GM23338 (cell line): ENCODE measurements at places on chromosomes 12 and 14.

DNA sequence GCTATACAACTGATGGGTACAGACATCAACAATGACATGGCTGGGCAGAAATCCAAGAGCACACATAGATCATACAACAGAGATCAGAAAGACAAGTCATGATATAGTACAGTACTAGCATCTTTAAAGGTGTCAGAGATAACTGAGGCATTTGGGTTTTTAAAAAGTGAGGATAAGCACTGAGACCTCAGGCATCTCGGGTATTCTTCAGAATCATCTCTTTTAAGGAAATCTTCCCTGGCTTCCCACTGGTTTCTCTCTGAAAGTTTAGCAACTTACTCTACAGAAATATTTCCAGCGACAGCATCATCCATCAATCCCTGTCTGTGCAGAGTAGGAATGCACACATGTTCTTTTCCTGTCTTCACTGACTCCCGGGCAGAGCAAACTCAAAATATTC lies 93.2 kb upstream of the PARP11 start:
- DNase-seq: no peak

DNA sequence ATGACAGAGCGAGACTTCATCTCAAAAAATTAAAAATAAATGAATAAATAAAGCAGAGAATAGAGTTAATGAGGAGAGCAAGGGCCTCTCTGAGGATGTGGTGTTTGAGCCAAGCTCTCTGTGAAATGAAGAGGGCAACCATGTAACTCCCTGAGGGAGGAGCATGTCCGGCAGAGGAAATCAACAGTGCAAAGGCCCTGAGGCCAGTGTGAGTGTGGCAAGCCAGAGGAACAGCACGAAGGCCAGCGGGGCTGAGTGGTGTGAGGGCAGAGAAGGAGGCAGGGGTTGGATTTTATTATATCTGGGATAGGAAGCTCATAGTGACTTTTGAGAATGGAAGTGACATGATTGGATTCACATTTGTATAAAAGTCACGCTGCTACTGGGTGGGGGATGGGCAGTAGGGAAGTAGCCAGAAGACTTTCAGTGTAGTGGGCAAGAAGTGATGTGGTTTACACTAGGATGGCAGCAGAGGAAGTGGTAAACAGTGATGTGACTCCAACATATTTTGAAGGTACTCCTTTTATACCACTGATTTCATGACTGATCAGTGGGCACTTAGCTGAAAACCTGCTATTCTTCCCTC lies 10.3 kb upstream of the LRP1-AS start:
- DNase-seq: no peak

DNA sequence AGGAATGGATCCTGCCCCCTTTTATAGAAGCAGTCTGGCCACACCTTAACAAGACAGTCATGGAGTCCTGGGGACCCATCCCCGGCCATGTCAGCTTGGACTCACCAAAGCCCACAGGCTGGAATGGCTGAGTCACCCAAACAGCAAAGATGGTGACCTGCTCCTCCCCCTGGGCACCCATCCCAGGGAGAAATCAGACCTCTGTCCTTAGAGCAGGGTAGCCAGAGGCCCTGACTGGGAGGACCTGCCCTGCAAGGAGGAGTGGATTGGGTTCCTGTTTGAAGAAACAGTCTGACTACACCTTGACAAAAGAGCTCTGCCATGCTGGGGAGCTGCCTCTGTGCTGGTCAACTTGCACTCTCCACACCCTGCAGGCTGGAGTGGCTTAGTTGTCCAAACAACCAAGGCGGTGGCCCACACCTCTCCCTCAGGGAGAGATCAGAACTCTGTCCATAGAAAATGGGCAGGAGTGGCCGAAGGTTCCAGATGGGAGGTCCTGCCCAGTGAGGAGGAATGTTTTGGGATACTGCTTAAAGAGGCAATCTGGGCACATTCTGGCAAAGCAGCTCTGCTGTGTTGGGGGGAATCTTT lies 16.6 kb downstream of the MGP start:
- DNase-seq: no peak

DNA sequence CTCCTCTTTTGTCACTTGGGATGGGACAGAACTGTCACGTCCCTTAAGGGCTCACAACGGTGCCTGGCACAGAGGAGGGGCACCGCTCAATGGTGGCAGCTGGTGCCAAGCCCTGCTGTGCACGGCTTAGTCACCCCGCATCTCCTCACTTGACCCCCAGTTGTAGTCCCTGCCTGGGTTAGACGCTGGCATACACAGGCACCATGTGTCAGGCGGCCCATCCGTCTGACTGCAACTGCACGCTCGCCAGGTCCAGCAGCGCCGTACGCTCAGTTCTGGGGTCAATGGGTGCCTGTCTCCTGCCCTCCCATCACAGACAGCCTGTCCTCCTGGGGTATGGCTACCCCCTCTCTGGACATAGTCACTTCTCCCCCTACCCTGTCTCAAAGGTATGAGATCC lies 1.6 kb upstream of the PACS2 start:
- no peak for DNase-seq

DNA sequence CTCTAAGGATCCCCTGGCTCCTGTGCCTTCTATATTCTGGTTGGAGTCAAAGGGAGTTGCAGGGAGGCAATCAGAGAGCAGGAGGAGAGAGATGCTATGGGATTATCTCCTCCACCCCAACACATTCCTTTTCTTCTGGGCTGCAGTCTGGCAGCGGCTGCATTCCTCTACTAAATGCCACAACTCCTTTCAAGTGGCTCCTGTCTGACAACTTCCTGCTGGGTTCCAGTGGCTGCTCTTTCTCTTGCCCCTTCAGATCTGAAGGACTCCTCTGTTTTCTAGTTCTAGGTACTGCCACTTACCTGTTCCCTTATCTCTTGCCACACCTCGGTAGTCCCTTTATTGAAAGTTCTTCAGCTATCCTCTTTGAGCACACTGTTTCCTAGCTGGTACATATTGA lies 425.0 kb downstream of the SNAPC1 start:
- peak; percentile 38 for DNase-seq

DNA sequence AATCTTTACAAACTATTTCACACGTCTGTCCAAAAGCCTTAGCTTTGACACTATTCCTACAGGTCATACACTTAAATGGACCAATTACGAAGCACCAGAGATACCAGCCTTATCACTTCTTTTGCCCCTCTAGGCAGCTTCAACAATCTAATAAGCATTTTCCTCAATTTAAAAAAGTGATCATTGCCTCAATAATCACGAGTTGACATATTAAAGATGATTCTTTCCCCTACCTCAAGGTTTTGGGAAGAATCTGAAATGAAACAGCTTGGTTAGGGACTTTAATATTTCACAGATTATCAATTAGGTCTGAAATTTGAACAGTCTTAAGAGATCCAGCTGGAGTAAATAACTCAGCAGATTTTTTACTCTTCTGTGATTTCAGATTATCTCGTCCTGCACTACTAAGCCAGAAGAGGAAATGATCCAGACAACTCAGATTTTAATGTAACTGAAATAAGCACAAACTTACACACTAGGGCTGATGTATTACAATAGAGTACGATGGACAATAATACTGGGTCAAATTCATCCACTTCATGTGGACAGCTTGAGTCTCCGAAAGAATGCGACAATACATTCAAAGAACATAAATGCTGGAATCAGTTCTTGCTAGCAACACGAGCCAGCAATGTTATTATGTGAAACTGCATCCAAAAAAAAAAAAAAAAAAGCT lies 15.9 kb downstream of the UBE2N start:
- no peak for DNase-seq

DNA sequence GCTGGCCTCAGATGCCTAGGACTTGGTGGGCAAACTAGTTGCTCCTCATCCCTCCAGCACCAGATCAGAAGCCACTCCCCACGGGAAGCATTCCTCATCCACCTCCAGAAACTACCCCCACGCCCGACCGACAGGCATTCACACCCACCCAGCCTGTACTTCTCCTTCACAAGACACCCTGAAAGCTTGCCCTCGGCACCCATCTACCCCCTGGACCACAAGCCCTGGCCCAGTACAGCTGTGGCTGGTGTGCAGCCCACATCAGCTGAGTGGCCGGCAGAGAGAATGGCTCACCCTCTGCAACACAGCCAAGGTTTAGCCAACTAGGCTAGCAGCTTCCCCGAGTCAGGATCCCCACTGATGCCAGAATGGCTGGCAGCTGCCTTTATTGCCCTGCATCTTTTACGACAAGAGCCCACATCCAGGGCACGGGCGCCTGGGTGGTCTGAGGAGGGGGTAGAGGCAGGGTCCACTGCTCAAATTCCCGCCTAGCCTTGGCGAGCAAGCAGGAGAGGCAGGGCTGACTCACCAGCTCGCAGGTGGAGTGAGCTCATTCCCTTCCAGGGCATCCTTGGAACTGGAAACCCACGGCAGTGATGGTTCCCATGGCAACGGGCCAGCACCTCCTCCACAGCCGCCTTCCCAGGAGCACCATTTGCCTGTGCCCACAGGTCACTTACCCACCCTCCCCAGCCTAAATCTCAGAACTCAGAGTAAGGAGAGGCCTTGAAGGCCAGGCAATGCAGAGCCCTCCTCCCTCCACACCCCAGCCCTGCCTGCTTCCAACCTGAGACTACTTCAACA lies 17.1 kb downstream of the ACTN1 start:
- DNase-seq: peak; percentile 84
